ENCODE measurements at places on chromosomes 7 and 10.

- DNase-seq = no peak
Measured at GRCh38 chr10:35778306-35778705, 136.2 kb upstream of the FZD8 start.

- no peak for DNase-seq
Measured at GRCh38 chr7:65265933-65266519, 107.6 kb upstream of the ZNF92 start.

DNA sequence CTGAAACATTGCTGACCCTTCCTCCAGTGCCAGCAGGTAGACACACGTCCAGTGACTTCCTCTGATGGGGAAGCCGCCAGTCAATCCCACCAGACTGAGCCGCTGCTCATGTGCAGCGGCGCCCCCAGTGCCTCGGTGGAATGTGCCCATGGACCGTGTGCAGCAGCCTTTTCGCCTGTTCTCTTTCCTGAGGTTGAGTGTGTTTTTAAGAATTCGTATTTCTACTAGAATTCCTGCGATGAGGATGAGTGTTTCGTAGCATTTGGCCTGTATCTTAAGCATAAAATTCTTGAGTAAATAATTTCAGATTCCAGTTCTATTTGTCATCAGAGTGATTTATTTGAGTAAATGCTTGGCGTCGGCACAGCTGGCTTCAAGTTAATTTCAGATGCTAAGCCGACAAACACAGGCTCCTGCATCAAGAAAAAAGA is 35.4 kb downstream of the BNIP3 start:
- DNase-seq = no peak

DNA sequence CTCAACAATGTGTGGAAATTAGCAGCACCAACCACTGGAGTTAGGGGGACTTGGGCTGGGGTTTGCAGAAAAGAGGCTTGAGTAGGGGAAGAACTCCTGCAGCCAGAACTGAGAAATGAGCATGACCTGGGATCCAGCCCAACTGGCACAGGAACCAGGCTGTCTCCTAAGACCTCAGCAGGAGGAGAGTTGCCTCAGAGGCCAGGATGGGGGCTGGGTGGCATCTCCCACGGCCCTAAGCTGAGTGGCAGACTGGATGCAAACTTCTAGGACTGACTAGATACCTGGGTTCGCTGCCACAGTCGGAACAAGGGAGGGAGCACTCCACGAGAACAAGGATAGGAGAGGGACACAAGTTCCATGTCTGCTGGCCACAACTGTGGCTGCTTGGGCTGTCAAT is 62.6 kb downstream of the RNF32 start:
- no peak for DNase-seq

GRCh38 chr7:14583518-14583917 is 319.0 kb downstream of the DGKB start:
- no peak for DNase-seq

DNA sequence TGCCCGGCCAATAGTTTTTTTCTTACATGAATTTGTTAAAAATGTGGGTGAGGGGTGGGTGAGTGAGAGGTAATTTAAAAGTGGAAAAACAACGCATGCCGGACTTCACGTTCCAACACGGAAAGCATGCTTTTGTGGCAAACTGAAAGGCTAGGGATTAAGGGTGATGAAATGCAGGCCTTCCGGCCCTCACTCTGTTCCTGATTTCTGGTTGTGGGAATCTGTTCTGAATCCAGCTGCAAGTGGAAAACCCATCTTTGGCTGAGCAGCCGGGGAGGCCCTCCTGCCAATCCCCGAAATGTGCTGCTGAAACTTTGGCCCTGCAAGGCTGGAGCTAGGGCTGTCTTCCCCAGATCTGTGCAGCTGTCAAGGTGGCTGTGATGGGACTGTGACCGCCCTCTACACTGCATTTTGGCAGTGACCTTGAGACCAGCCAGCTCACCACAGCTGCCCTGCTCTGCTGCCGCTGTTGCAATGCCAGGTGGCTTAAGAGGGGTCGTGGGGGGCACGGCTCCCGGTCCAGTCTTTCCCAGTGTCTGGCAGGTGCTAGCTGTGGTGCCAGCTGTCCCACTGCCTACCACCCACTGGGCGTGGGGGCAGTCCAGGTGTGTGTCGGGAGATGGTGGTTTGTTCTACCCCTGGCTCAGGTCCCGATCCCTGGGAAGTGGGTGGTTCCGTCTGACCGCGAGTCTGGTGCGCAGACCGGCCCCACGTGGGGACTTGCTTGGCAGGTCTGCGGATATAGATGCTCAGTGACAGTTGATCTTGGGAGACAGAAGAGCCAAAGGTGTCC is 39.0 kb downstream of the TET1 start:
- no peak for DNase-seq

DNA sequence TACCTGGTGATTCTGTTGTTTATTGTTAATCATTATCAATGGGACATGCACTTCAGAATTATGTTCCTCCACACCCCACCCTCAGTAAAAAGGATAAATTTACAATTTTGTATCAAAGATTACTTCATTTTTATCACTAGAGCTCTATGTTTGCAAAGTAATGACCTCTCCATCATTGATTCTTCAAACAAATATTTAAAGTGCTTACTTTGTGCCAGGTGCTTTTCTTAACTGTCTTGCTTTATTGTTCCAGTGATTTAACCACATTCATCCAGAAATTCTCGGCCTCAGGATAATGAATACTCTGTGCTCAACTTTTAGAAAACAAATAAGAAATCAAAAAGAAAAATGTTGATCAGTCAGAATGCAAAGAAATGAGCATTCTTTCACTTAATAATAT is 144.9 kb upstream of the FOXP2 start:
- DNase-seq = no peak

GRCh38 chr10:69425511-69426298 is 9.0 kb upstream of the TACR2 start:
- DNase-seq = no peak

DNA sequence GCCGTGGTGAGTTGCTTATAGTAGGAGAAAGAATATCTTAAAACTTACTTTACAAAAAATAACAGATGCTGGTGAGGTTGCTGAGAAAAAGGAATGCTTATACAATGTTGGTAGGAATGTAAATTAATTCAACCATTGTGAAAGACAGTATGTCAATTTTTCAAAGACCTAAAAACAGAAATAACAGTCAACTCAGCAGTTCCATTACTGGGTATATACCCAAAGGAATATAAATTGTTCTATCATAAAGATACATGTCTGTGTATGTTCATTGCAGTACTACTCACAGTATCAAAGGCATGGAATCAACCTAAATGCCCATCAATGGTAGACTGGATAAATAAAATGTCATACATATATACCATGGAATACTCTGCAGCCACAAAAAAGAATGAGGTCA is 420.4 kb downstream of the AUTS2 start:
- no peak for DNase-seq

DNA sequence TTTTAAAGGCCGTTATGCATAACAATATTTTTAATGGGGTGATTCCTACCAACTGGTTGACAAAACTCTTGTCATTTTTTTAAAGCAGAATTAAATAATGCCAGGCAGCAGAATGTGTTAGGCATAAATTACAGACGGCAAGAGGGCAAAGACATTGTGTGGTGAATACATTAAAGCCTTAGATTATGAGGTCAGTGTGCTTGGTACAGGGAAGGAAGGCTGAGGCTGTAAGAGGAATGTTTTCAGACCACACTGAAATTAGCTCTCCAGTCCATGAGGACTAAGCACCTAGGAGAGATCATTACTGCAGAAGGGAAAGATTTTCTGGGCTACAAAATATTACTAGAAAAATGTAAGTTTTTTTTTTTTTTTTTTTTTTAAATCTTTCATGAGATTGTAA is 312.8 kb upstream of the PRKCQ start:
- DNase-seq = no peak

DNA sequence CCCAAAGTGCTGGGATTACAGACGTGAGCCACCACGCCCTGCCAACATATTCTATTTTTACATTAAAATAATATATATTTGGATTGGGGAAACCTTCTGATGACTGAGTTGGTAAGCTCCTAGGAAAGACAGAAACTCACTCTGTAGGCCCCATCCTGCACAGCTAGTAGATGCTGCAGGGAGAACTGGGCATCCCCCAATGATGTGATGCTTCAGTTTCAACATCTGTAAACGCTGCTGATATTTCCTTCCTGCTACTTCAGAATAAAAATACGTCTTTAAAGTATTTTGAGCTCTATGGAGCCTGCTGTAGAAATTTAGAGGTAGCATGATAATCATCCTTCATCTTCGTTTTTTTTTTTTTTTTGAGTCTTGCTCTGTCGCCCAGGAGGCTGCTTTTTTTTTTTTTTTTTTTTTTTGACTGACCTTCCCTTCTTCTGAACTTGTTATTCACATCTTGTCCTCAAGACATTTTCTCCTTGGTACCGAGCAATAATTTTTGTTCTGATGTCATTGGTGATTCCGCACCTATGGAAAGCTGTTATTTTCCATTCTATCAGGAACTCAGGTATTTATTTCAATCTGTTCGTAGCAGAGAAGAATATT is 21.8 kb upstream of the INPP5F start:
- no peak for DNase-seq

DNA sequence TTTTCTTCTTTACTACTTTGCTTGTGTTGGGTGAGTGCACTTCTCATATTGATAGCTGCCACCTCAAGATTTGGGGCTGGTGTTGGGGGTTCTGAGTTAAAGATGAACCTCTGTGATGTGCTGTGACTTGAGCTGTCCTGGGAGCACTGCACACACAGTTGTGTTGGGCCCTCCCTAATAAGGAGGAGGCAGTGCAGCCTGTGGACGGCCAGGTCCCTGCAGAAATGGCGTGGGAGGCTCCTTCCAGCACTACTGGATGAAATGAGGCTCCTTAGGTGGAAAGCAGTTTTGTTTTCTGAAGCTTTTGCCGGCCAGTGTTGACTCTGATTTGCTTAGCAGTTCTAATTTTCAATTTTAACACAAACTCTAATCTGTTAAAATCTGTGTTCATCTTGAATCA is 44.0 kb downstream of the WDR37 start:
- no peak for DNase-seq

DNA sequence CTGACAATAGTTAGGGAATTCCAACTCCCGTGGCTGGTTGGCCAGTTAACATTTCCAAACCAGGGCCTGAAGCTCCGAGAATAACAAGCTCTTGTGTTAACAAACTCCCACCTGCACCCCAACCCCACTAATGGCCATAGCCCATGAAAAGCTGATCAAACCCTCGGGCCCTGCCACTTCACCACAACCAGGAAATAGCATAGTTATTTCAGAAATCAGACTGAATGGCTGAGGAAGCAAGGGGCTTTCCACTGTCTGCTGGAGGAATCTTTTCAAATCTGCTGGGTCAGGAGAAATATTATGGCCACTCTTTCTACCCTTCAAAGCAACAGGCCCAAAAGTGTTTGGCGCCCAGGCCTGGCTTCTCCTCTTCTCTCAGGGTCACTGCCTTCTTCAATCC is 145.6 kb downstream of the GLCCI1 start:
- no peak for DNase-seq

GRCh38 chr7:25894002-25894901 is 257.7 kb upstream of the NFE2L3 start:
- DNase-seq = peak; percentile 17

GRCh38 chr10:128045833-128046120 is 80.4 kb downstream of the MKI67 start:
- no peak for DNase-seq

DNA sequence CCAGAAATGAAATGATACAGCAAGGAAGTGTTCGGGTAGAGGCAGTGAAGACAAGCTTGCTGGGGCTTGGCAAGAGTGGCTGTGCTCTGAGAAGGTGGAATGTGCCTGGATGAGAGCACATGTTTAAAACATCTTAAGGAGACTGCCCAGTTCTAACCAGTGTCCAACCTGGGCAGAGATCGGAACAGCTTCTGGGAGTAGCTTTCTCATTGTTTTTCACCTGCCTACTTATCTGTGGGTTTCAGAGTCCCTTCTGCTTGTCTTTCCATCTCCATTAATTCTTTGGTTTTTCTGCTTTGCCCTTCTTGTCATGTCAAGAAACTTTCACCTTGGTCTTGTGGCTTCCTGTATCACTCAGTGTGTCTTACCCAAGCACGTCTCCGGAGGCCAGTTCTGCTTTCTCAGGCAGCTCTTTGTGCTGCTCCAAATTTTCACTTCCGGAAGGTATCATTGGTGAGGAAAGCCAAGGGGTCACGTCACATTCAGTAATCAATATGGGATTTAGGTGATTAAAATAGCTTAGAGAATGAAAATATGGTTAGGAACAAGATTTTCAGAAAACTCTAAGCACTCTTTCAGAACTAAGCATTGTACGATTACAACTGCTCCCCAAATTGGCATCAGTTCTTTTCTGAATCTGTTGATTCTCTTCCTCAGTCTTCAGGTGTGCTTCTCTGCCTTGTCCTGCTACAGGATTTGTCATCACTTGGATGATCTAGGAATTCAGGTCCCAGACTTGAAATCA is 5.5 kb upstream of the LAMB4 start:
- peak; percentile 22 for DNase-seq

- no peak for DNase-seq
Measured at GRCh38 chr10:34305189-34305588, 509.9 kb downstream of the PARD3 start.

DNA sequence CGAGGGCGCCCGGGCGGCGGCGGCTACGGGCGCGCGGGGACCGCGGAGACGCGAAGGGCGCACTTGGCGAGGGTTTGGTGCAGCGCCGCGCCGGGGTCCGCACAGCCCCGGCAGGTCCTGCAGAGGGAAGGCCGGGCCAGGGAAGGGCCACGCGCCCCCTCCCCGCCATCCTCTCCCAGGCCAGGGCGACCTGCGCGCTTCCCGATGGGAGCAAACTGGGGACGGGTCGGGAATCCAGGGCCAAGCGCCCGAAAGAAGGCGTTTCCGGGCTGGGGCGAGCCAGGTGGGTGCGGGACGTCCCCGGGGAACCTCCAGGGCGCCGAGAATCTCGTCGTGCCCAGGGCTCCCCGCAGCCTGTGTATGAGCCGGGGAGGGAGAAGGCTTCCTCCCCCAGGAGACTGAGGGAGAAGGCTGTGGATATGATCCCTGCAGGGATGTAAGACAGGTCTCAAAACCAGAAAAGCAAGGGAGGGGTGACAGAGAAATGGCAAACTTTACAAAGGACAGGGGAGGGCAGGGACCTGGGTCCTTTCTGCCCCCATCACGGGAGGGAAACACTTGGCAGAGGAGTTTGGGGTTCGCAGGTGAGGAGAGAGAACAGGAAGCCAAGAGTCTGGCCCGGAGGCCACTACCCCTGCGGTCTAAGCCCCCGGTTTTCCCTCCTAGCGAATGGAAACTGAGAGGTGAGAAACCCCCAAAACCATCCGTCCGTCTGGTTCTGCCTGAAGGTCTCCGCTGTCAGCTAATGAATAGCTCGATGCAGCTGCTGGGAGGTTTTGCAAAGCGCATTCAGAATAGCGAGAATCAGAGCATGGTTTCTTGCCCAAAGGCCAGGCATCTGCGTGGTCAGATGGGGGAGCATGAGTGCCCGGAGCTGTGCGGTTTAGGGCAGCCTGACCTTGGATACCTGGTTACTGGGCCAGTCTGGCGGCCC is 674 bp downstream of the AMZ1 start:
- DNase-seq = no peak
